ENCODE measurements at places on chromosomes 16 and 17. TPM values are rescaled to one million over a fixed set of nuclear protein-coding genes. Genes with fewer than 3 reads are reported as not detected.

The SYCE1L gene
- total RNA-seq, result not detected

The KCNJ18 gene
- not detected for total RNA-seq

- DNase-seq, result no peak
Observed at GRCh38 chr17:57419940-57420550, 163.7 kb downstream of the MSI2 start.

DNA sequence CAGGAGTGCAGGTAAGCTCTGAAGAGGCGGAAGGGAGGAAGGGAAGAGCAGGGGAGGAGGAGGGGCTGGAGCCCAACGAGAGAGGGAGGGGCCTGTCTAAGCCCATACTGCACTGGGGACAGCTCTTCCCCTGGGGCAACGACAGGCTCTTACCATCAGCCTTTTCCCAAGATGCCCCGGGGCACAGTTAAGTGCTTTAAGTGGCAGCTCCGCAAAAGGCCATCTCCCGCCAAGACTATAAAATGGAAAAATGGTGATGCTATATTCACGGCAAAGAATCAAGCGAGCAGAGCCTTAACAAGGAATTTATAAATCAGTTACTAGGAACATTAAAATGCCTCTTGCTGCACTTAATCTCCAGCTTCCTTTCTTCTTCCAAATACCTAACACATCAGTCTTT, 110.2 kb upstream of the NLRP1 start:
- DNase-seq, result no peak

DNA sequence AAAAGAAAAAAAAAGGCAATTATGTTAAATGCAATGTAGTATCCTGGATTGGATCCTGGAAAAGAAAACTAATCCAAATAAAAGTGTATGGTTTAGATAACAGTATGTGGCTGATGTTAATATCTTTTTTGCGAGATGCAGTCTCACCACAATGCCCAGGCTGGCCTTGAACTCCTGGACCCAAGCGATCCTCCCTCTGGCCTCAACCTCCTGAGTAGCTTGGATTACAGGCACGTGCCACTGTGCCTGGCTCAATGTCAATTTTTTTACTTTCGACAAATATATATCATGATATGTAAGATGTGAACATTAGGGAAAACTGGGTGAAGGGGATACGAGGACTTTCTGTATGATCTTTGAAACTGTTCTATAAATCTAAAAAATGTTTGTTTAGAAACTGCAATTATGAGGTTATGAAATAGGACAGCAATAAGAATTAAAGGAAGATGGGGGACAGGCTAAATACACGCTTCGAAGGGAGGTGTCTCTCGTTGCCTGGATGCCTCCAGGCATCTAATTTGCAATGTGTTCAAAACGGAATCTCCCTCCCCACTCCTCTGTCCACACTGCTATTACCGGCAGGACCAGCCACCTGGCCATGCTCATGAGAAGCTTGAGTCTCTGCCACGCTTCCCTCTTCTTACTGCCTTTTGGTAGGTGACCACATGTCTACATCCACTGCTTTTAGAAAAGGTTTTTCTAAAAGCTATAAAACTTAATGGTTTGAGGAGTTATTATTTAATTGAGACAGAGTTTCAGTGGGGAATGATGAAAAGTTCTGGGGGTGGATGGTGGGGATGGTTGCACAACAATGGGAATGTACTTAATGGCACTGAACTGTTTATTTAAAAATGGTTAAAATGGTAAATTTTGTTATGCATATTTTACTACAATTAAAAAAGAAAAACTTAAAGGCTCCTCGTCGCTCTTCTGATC, 15.2 kb downstream of the UBE2O start:
- DNase-seq, result no peak

- DNase-seq, result no peak
Observed at GRCh38 chr16:65959983-65960382, 406.5 kb upstream of the CDH5 start.

GRCh38 chr17:19338031-19338990, 24.2 kb downstream of the B9D1 start:
- peak; percentile 95 for DNase-seq

- no peak for DNase-seq
Observed at GRCh38 chr16:11394593-11394960, 49.3 kb downstream of the RMI2 start.

All from osteoblast (primary cell).